Dorsolateral prefrontal cortex (tissue), 122 donors: ENCODE measurements at places on chromosomes 3 and 15.

DNA sequence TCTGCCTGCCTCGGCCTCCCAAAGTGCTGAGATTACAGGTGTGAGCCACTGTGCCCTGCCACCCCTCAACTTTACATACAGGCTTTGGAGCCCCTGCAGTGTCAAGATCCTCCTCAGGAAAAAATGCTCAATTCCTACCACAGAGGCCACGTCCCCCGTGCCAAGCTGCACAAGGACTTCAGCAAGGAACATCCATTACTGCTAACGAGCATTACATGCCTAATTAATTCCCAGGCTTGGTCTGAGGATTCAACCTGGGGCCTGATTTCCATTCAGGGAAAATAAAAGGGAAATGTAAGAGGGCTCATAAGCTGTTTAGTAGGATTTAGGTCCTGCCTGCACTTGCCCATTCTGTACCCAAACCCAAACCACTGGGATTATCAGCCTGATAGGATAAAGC, 161.4 kb downstream of the RAB11A start:
- no peak for DNase-seq

- no peak for DNase-seq
Measured at GRCh38 chr15:73560501-73561117, 72.6 kb downstream of the NPTN start.

GRCh38 chr3:115475178-115476041, 147.9 kb upstream of the GAP43 start:
- DNase-seq = peak; percentile 29

DNA sequence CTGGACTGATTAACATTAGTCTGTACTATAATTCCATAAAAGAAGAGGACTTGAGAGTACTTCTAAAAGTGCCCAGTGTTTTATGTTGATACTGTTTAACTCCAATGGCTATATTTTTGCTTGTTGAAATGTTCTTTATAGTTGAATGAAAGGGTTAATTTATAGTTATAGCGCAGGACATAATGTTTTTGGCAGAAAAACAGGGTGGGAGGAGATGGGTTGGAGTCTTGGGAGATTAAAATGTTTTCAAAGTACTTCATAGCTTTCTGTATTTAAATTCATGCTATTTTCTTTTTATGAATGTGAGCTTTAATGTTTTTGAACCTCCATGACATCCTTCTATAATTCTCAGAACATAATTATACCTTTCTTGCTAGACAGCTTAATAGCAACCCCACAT, 108.2 kb downstream of the CNTN3 start:
- DNase-seq = no peak

GRCh38 chr15:71336671-71337070, 221.4 kb downstream of the THSD4 start:
- DNase-seq = no peak

- no peak for DNase-seq
Measured at GRCh38 chr15:79779746-79780145, 117.1 kb downstream of the MTHFS start.

- no peak for DNase-seq
Measured at GRCh38 chr15:33163816-33164215, 30.7 kb downstream of the FMN1 start.

DNA sequence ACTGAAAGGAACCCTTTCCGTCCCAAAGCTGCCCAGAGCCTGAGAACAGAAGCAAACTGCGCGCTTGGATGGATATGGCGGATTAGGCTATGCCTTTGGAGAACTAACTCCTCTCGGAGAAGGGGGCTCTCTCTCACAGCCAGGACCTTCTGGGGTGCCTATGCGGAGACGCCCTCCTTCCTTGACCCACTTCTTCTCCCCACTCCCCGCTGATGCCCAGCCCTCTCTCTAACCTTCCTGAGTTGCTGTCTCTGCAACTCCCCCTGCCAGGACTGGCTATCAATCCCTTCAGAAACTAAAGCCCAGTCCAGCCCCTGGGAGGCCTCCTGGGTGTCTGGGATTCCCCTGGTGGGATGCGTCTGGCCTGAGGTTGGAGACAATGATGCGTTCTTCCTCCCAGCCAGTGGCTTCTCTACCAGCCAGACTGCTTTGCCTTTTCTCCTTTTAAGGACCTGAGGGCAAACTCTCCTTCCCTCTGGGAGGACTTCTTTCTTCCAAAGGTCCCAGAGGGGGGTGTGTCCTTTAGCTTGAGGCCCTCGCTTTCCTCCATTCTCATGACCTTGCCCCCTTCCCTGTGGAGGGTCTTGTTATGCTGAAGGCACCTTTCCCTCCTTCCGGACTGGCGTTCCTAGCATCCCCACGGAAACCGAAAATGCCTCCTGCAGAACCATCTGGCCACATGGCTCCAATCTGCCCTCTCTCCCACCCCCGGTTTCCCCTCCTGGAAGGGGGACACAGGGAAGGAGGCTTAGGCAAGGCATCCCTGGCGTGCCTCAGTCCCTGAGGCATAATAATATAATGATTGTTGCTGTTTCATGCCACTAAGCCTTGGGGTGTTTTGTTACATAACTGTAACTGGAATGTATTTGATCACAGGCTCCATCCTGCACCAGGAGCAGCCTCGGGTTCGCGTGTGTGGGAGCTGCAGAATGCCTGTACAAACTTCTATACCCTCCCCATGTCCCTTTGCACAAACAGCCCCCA, 63.4 kb upstream of the C15orf39 start:
- no peak for DNase-seq

GRCh38 chr3:160010578-160010977, 21.9 kb downstream of the IL12A start:
- no peak for DNase-seq

DNA sequence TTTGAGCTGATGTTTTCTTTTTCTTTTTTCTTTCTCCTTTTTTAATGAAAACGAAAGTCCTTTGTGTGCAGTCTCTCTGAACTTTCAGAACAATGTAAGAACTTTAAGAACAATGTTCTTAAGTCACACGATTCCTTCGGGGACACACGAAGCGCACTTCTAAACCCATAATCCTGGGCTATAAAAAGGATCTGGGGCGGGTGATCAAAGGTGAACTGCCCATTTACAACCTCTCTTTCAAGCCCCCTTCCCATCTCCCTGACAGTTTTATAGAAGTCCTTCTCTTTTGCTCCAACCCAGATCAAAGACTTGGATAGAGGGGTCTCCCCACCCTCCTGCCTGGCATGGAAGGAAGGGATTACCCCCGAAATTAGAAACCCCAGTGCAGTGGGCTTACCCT, 126.8 kb downstream of the BDH1 start:
- DNase-seq = no peak

- no peak for DNase-seq
Measured at GRCh38 chr3:126454025-126454424, 21.7 kb downstream of the ZXDC start.

DNA sequence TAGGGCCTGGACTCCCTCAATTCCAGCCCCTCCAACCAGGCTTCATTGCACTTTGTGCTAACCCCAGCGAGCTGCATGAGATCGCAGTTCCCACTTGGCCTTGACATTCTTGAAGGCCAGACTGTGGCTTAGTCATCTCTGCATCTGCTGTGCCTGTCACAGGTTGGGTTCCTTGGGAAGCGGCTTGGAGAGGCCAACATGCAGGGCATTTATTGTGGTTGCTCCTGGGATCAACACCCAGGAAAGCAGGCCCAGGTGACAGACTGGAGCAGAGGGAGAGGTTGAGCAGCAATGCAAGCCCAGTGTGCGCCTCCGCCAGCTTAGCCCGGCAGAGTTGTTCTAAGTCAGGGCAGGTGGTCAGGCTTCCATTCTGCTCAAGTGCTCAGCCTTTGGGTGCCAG, 10.5 kb downstream of the ABCF3 start:
- no peak for DNase-seq

GRCh38 chr15:91929509-91929908, 76.0 kb downstream of the SLCO3A1 start:
- DNase-seq = no peak

GRCh38 chr3:174336784-174337183, 522.4 kb upstream of the NAALADL2 start:
- no peak for DNase-seq

GRCh38 chr3:72786668-72787067, 61.6 kb downstream of the SHQ1 start:
- DNase-seq = no peak

DNA sequence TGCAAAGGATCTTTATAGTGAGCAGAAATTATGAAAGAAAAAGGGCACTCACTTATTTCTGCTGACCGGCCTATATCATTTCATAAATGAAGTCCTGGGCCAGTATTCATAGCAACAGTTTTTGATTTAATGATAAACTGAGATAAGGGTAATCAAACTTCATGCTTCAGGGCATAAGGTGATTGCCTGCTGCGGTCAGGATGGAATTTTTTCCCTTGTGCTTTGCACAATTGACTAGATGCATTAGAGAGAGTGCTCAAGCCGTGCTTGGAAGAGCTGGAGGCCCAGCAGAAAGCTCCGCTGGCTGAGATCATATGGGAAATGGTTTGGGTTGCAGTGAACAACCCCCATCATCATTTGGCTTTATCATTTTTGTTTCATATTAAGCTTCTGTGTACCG, 10.4 kb downstream of the SEMA6D start:
- DNase-seq = no peak

- no peak for DNase-seq
Measured at GRCh38 chr3:15659254-15659975, 57.9 kb downstream of the BTD start.

GRCh38 chr3:111617912-111618601, 22.9 kb upstream of the ZBED2 start:
- no peak for DNase-seq

- no peak for DNase-seq
Measured at GRCh38 chr3:2849092-2849491, 261.1 kb downstream of the IL5RA start.
